ENCODE measurements at places on chromosomes 3 and 15.
A peak's percentile ranks its signal among the peaks of the same experiment; 100 is the strongest.

DNA sequence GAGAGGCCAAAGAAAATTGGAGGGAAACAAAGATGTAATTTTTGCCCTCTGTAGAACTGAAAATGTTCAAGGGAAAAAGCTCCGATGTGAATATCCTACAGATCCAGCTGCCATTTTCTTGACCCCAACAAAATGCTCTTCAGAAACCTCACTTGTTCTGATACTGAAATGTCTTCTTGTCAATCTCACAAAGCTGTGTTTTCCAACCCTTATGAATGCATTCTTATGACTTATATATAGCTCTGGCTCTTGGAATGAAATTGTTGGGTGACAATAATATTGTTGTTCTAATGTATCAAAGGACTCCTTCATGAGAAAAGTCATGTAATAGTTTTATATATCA lies 157.1 kb upstream of the TGFBR2 start:
- DNase-seq: no peak

GRCh38 chr15:78437107-78437761 lies 782 bp upstream of the IREB2 start:
- peak; percentile 64 for DNase-seq

DNA sequence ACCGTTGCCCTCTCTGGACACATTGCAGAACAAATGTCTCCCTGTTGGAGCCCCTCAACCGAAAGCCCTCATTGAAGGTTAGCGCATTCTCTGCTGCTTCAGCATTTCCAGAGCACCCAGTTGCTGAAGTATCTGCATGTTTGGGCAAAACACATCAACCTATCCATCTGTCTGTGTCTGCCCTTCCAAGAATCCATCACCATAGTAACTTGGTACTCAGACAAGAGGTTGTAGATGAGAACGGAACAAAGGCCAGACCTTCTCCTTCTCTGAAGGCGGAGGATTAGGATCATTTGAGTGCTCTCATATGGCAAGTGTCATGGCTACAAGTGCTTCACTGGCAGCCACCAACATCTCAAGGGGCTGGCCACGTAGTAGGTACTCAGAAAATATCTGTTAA lies 23.1 kb upstream of the RHO start:
- peak; percentile 98 for DNase-seq

GRCh38 chr15:74828835-74829234 lies 2.4 kb downstream of the CPLX3 start:
- peak; percentile 66 for DNase-seq

- no peak for DNase-seq
Measured at GRCh38 chr15:76151599-76151974, 91.8 kb downstream of the TMEM266 start.

- no peak for DNase-seq
Measured at GRCh38 chr3:55555873-55556618, 68.9 kb upstream of the WNT5A start.

GRCh38 chr3:46368569-46368968 lies 2.2 kb upstream of the CCR5 start:
- no peak for DNase-seq

DNA sequence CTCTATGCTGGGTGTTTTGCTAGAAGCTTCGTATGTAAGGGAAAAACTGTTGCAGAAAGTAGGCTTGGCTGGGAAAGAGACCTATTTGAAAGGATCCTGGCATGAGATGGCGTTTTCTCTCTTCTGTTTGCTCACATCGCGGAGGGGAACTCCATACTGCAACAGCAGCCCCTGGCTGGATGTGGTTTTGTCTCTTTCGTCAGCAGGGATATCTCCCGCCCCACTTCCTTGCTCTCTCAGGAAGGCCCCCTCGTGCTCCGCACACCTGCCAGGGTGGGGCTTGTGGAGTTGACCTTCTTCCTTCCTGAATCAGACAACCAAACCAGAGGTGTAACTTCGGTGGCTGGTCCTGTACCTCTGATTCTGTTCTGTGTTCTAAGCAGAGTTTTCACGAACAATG lies 26.4 kb upstream of the MYZAP start:
- no peak for DNase-seq

GRCh38 chr3:120057626-120058025 lies 36.6 kb downstream of the GSK3B start:
- DNase-seq: no peak

DNA sequence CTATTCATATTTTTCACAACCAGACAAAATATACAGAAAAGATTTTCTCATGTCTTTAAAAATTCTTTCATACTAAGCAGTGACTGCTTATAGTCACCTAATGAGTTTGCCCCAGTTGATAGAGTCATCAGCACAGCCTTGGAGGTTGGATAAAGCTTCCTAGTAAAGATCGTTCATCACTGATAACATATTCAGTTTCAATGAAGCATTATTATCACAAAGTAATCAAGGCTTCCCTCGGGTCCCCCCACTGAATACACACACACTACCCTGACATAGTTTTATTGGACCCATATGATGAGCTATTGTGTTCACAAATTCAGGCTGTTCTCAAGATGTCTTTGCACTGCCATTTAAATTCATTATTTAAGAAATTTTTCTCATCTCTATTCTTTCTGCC lies 297.8 kb downstream of the KCNH8 start:
- no peak for DNase-seq

DNA sequence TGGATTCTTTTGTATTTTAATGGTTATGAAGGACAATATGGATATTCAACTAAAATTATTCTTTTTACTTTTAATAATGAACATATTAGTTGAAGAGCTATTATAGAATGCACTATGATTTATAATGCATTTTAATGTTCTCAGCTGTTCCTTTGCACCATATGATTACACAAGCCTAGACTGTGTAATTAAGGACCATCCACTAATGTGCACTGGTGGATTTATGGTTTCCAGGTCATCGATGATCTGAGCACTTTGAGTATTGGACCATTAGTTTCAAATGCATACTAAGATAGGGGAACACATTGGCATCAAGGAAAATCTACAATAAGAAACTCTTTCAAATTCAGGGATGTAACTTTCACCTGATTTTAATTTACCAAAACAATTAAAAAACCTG lies 16.8 kb downstream of the LRRN1 start:
- DNase-seq: no peak

- no peak for DNase-seq
Measured at GRCh38 chr3:155412904-155413303, 119.4 kb upstream of the STRIT1 start.

GRCh38 chr3:51678186-51678585 lies 7.1 kb downstream of the TEX264 start:
- DNase-seq: no peak

GRCh38 chr3:186609247-186609868 lies 3.5 kb upstream of the AHSG start:
- DNase-seq: peak; percentile 40

DNA sequence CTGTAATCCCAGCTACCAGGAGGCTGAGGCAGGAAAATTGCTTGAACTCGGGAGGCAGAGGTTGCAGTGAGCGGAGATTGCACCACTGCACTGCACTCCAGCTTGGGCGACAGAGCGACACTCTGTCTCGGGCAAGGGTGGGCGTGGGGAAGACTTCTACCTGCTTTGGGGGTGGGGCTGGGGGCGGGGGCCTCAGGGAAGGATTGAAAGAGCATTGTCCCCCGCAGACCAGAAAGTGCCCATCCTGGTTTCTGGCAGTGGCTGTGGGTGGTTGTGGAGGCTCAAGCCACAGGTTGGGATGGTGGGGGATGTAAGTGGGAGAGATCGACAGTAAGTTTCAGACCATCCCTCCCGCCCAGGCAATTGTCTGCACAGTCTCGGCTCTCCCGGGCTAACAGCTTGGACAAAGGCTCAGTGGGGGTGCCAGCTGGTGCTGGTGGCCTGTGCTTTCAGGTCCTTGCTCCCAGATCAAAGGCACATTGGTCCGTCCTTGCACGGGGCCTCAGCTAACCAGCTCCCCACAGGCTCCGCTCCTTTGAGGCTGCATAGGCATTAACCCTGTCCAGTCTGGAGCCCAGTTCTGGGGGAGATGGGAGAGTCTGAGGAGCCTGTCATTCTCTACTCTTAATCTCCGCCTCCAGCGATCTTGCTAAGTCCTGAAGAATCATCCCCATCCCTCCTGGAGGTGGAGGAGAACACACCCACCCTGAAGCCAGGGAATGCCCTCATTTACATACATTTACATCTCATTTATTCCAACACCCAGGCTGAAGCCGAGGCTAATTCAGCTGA lies 8.6 kb downstream of the SCN5A start:
- DNase-seq: no peak
